ENCODE measurements at places on chromosomes 4 and X. TPM values are rescaled to one million over a fixed set of nuclear protein-coding genes. Genes with fewer than 3 reads are reported as not detected.

DNA sequence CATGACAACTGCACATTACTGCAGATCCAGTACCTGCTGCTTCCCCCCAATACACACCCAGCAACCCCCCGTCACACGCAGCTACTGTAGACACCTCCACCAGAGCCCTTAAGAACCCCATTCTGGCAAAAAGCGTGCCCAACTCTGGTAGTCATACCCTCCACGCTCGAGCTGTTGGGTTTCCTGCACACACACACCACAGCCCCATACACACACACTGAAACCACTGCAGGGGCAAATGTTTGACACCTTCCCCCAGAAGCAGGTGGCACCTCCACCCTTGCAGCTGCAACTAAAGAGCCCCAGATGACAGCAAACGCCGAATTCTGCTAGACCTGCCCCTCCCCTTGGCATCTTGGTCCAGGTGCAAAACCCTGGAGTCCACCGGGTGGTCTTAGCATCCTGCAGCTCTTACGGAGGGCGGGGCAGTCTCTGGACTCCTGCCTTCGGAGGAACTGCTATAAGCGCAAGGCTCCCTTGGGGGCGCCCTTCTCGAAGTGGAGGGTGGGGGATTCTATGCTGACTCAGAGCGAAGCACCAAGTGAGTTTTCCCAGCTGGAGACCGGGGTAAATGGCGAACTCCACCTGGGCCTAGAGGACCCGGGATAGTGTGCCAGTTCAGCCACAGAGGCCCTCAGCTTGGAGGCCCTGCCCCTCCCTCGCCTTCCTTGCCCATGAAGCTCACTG lies 1.5 kb downstream of the FRMPD3 start:
- peak overlapping the region; percentile 63 for H3K27ac ChIP-seq
- H3K36me3 ChIP-seq, result no peaks in the 10 kb centered on the region
- no peaks in the 10 kb centered on the region for H3K27me3 ChIP-seq
- DNase-seq, result peak; percentile 52
- peak overlapping the region; percentile 9 for H3K4me3 ChIP-seq

GRCh38 chr4:374298-375160 lies 36.9 kb downstream of the ZNF141 start:
- peaks cover 20% of the 10 kb centered on the region for H3K36me3 ChIP-seq
- DNase-seq, result no peak
- no peaks in the 10 kb centered on the region for H3K4me1 ChIP-seq
- no peak overlapping the region for H3K4me3 ChIP-seq
- H3K27me3 ChIP-seq, result no peaks in the 10 kb centered on the region
- no peak overlapping the region for H3K27ac ChIP-seq

The PPEF2 gene
- not detected for total RNA-seq

The IBSP gene
- total RNA-seq, result not detected

DNA sequence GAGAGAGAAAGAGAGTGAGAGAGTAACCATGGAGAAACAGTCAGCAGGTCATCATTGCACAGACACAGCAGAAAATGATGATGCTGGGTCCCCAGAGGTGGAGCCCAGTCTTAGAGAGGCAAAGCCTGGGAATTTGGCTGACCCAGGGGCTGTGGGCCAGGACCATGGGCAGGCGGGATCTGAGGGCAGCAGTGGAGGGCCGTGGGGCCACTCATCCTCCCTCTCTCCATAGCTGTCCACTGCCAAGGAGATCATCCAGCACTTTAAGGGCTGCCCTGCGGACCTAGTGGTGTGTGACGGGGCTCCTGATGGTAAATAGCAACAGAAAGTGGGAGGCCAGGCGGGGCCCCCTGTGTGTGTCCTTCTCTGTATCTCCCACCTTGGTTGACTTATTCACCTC lies 2.8 kb downstream of the FTSJ1 start:
- H3K36me3 ChIP-seq, result peaks cover 12% of the 10 kb centered on the region
- H3K4me3 ChIP-seq, result no peak overlapping the region
- no peak for DNase-seq

- no peaks in the 10 kb centered on the region for H3K27me3 ChIP-seq
- peaks cover 17% of the 10 kb centered on the region for H3K4me1 ChIP-seq
- no peak for DNase-seq
- H3K36me3 ChIP-seq, result no peaks in the 10 kb centered on the region
- no peak overlapping the region for H3K27ac ChIP-seq
Measured at GRCh38 chr4:152245680-152246079, 290.2 kb downstream of the FBXW7 start.

DNA sequence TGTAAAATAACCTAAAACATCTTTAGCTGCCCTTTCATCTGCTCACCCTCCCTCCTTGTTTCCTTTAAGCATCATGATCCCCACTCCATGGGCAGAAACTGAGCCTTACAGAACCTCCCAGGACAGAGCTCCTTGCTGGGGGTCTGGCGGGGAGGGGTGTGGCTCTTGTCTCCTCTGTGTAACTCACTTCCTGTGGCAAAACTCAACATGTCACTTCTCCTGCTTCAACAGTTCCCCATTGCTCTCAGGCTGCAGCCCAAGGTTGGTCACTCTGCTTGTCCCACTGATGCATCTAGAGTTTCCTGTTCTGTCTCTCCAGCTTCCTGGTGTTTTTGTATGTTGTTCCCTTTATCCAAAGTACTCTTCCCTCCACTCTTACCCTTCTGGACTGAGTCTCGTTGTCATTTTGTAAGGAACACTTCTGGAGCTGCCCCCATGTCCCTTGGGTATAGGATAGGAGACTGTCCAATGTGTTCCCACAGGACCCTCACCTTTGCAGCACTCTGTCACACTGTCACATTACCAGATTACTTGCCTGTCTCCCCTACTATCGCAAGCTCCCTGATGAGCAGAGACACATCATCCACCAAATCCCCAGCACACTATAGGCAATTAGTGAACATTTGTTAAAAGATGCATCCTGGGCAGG lies 19.6 kb downstream of the TMEM31 start:
- no peaks in the 10 kb centered on the region for H3K4me1 ChIP-seq
- no peak overlapping the region for H3K4me3 ChIP-seq
- H3K27ac ChIP-seq, result no peak overlapping the region
- DNase-seq, result no peak
- no peaks in the 10 kb centered on the region for H3K36me3 ChIP-seq

GRCh38 chrX:39897741-39898097 lies 200.0 kb downstream of the BCOR start:
- no peaks in the 10 kb centered on the region for H3K36me3 ChIP-seq
- H3K4me1 ChIP-seq, result peaks cover 19% of the 10 kb centered on the region
- no peaks in the 10 kb centered on the region for H3K27me3 ChIP-seq
- H3K27ac ChIP-seq, result peak overlapping the region; percentile 87
- no peak for DNase-seq
- no peak overlapping the region for H3K4me3 ChIP-seq

DNA sequence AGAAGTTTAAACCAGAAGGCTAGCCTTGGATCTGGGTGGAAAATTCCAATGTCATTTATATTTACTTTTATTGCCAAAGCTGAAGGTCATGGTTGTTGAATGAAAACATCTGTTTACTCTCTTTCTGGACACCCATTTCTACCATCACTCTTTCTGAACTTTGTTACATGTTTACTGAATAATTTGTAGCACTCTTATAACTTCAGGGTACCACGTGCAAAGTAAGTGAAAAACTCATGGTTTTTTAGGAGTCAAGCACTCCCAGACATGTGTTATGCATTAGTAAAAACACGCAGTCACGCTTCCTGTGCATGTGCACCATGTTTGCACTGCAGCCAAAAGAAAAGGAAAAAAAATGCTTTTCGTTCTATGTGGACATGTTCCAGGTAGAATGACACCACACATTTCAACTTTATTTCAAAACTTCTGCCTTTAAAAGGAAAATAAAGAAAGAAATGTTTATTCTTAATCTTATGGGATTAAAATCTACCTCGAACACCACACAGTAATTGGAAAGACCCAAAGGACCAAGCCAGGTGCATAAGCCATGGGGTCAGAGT lies 31.4 kb upstream of the ADH1C start:
- H3K27me3 ChIP-seq, result no peaks in the 10 kb centered on the region
- H3K36me3 ChIP-seq, result no peaks in the 10 kb centered on the region
- no peak overlapping the region for H3K4me3 ChIP-seq
- no peaks in the 10 kb centered on the region for H3K4me1 ChIP-seq

Data from thyroid gland (tissue), 4 donors.